ENCODE measurements at places on chromosomes 2 and 18.

DNA sequence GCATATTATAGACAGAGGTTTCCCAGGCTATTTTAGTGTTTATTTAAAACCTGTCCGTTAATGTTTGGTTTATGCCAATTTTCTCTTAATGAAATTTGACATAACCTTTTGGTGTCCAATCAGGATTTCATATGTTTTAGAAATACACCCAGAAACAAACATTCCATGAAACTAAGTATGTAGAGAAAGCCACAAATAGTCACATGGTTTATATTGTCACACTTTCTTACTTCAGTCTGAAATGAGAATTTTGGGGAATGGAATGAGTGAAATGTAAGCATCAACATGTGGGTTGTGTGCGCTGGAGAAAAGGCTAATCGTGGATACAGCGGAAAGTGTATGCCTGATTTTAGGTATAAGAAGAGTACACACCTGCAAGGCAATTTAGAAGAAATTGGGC, 277.0 kb upstream of the RAB12 start:
- DNase-seq = no peak

DNA sequence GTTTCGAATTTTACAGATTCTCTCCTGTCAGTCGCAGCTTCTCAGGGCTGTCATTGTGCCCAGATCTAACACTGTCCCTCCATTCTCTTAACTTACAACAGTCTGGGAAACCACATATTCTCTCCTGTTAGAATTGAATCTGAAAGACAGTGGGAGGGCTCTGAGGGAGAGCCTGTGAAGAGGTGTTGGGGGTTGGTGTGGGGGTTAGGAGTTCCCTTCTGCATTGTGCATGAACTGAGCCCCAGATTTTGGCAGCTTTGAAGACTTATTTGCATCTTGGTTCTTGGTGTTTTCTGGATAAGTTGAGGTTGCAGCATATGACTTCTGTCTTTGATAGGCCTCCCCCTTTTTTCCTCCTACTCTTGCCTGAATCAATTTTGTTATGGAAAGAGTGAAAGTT, 64.1 kb downstream of the TANC1 start:
- no peak for DNase-seq

DNA sequence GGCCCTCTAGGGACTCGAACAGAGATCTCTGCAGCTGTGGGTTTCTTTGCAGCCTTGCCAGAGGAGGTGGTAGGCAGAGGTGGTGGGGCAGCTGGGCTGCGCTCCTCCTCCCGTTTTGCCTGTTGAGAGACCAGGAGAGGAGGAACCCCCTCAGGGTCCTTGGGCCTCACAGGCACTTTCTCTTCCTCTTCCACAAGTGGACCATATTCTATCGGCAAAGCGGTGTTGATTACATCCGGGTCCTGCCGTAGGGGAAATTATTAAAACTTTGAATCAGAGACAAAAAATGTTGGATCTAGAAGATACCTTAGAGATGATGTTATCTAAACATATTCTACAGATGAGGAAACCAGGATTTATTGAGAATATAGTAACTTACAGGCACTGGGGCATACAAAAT, 78.5 kb downstream of the CLIP4 start:
- no peak for DNase-seq

DNA sequence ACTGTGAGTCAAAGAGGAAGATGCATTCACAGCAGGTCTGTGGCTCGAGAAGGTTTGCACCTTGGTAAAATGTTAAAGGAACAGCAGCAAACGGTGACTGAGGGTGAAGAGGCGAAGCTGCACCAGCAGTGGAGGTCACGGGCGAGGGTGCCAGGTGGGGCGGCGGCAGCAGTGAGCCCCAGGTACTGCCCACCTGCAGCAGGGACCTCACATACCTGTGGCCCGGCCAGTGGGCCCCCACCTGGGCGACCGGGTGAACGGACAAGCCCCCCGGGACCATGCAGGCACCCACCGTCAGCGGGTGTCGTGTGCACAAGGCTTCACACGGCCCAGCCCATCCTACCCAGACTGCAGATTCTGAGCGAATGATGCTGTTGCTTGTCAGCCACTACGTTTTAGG, 23.6 kb upstream of the KCNG2 start:
- no peak for DNase-seq

DNA sequence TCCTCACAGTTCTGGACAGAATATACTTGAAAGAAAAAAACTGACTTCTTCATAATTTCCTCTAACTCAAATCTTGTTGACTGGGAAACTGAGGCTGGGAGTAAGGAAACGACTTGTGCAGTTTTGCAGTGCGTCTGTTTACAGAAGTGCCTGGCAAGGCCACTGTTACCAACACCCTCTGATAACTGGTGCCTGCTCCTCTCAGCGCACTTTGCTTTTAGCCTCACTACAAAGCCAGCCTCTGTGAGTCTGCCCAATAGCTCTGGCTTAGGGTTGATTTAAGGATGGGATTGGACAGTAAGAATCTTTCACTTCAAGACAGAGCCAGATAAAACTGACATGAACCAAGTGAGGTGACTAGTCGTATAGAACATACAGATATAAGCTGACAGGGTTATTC, 410.8 kb downstream of the PTPRM start:
- DNase-seq = no peak

DNA sequence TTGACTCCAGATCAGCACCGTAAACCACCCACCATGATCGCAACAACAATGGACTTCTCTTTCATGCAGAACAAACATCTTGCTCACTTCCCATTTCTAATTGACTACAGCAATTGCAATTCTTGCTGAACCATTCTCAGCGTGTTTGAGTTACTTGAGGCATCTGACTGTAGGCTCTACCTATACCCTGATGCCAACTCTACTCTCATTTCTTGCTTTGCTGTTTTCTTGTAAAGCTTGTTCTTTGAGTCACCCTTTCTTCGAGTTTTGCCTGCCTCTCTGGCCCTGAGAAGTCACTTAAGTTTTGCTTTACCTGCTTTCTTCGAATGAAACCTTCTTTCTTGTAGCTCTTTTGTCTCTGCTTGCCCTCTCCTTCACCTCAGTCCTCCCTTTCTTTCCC, 160.5 kb upstream of the RND3 start:
- DNase-seq = no peak

DNA sequence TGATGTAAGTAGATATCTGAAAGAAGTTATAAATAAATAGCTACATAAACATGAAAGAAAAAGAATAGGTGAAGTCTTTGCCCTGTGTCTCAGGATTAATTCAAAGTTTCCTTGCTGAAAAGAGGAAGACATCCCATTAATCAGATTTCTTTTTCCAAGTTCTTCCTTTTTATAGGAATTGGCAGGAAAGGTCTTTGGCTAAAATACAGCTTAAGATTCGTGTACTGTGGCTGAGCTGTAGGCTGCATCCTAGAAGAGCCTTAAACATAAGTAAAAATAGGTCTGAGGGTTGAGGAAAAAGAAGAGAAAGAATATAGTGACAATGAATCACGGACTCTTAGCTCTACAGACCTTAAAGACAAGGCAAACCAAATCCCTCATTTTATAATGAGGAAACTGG, 579.9 kb downstream of the NRXN1 start:
- DNase-seq = no peak

- DNase-seq = no peak
Measured at GRCh38 chr2:16644221-16644925, 21.3 kb downstream of the CYRIA start.
